Activated naive CD8-positive, alpha-beta T cell treated with anti-CD3 and anti-CD28 coated beads, Interleukin-2, amount 10 ng/mL, durations not matched to agents 7 days and 5 days (primary cell): ENCODE measurements at places on chromosomes 3 and 15. TPM values are rescaled to one million over a fixed set of nuclear protein-coding genes. Genes with fewer than 3 reads are reported as not detected.

The REC114 gene
- not detected for total RNA-seq

The SLC25A26 gene
- total RNA-seq: 17.0 TPM

- peaks cover 8% of the 10 kb centered on the region for H3K27me3 ChIP-seq
- peaks cover 17% of the 10 kb centered on the region for H3K4me1 ChIP-seq
- peaks cover 3% of the 10 kb centered on the region for H3K36me3 ChIP-seq
- no peak overlapping the region for H3K4me3 ChIP-seq
- no peak overlapping the region for H3K27ac ChIP-seq
These were observed 12.9 kb downstream of the GPR87 start for GRCh38 chr3:151303751-151304150.

GRCh38 chr15:66298803-66299251, 5.5 kb downstream of the DIS3L start:
- no peak overlapping the region for H3K27ac ChIP-seq
- no peak for DNase-seq
- no peaks in the 10 kb centered on the region for H3K27me3 ChIP-seq
- H3K4me1 ChIP-seq: peaks cover 11% of the 10 kb centered on the region

The IL17RC gene
- total RNA-seq: 0.22 TPM

- no peaks in the 10 kb centered on the region for H3K36me3 ChIP-seq
- H3K4me1 ChIP-seq: peaks cover 1% of the 10 kb centered on the region
- DNase-seq: no peak
- no peak overlapping the region for H3K27ac ChIP-seq
These were observed 402.9 kb upstream of the C2CD4B start for GRCh38 chr15:62568004-62568403.
